ENCODE measurements at places on chromosomes 13 and 19. TPM values are rescaled to one million over a fixed set of nuclear protein-coding genes. Genes with fewer than 3 reads are reported as not detected.

- no peaks in the 10 kb centered on the region for H3K27me3 ChIP-seq
- no peak for DNase-seq
- H3K27ac ChIP-seq: no peak overlapping the region
- H3K36me3 ChIP-seq: no peaks in the 10 kb centered on the region
- H3K4me3 ChIP-seq: no peak overlapping the region
- H3K4me1 ChIP-seq: no peaks in the 10 kb centered on the region
Observed at GRCh38 chr13:92346046-92346445, 880.6 kb upstream of the GPC6 start.

DNA sequence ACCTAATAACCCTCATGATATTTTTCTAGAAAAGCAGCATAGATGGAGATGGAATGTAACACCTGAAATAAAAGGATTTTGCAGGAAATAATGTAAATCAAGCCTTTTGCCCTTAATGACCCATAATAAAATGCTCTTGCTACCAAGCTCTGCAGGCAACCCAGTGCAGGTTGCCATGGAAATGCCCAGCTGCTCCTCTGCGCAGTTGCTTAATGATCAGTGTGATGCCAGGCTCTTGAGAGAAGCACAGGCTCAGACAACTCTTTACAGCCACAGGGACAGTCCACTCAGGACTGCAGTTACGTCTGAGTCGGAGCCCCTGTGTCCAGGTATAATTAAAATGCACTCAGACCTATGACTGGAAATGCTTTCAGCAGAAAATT lies 165.5 kb downstream of the LACC1 start:
- peaks cover 24% of the 10 kb centered on the region for H3K27me3 ChIP-seq
- no peaks in the 10 kb centered on the region for H3K36me3 ChIP-seq
- no peak overlapping the region for H3K27ac ChIP-seq
- peaks cover 7% of the 10 kb centered on the region for H3K4me1 ChIP-seq

DNA sequence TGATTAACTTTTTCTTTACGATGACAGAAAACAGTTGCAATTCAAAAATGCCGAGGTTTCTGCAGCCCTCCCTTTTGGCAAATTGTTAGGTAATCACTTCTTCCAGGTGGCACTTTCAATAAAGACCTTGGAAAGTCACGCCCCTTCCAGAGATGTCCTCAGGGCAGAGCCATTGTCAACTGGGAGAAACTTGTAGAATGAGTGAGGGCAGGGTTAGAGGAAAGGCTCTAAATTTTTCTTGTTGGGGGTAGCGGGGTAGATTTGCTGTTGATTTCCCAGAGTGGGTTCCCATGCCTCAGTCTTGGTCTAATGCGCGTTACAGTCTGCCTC lies 421.1 kb downstream of the FGF9 start:
- peaks cover 6% of the 10 kb centered on the region for H3K4me1 ChIP-seq
- no peaks in the 10 kb centered on the region for H3K27me3 ChIP-seq
- peak overlapping the region; percentile 8 for H3K27ac ChIP-seq
- peaks cover 47% of the 10 kb centered on the region for H3K36me3 ChIP-seq
- DNase-seq: no peak

DNA sequence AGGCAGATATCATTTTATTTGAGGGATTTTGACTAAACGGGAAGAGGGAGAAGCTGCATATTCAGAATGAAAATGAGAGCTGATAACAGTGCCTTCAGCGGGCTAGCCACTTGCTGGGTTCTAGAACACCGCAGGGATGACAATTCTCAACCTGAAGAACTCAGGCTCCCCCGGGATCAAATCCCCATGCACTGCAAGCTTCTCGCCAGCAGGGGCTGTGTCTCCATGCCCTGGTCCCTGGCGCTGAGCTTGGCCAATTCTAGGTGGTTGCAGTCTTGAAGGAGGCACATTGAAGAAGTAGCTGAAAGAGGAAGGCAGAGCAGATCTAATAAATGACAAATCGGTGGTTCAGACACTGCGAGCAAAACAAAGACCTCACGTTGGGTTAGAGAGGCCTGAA lies 128.7 kb downstream of the UQCRFS1 start:
- H3K4me3 ChIP-seq: no peak overlapping the region

DNA sequence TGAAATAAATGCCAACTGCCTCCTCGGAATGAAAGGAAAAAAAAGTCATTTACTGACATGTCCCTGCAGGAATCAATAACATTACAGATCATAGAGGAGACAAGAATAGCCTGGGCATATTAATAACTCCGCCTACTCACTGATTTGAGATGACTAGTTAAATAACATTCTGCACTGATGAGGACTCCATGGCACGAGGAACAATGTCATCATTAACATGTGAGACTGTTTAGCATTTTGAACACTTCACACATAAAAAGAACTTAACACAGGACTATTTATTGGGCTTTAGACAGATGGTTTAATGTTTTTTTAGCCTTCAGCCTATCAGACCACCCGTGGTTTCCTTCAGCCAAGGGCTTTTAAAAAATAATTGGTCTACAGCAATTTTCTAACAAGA lies 170.1 kb downstream of the OLFM4 start:
- no peaks in the 10 kb centered on the region for H3K36me3 ChIP-seq
- H3K4me1 ChIP-seq: no peaks in the 10 kb centered on the region
- H3K27me3 ChIP-seq: peaks cover 24% of the 10 kb centered on the region

DNA sequence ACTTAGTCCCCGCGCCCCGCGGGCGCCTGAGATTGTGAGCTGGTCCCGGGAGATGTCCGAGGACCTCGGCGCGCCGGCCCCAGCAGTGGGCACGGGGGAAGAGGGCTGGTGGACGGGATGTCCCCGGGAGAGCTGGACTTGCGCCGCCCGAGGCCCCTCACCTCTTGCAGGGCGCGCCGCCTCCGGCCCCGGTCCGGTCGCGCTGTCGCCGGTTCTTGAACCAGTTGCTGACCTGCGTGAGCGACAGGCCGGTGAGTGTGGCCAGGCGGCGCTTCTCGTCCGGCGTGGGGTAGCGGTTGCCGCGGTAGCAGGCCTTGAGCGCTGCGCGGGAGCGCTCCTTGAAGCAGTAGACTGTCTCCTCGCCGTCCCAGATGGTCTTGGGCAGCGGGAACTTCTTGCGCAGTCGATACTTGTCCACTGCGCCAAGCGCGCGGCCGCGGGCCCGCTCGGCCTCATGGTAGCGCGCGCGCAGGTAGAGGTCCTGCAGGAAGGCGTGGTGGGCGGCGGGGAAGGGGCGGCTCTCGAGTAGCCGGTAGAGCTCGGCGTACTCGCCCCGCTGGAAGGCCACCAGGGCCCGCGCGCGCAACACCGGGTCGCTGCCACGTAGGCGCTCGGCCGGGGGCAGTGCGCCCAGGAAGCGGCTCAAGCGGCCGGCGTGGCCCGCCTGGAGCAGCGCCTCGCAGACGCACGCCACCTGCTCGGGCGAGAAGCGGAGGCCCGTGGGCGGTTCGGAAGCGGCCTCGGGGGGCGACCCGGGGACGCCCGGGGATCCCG lies 984 bp downstream of the SIX5 start:
- peaks cover 33% of the 10 kb centered on the region for H3K27me3 ChIP-seq
- peaks cover 12% of the 10 kb centered on the region for H3K4me1 ChIP-seq
- H3K4me3 ChIP-seq: peak overlapping the region; percentile 64
- DNase-seq: peak; percentile 57
- H3K27ac ChIP-seq: no peak overlapping the region

DNA sequence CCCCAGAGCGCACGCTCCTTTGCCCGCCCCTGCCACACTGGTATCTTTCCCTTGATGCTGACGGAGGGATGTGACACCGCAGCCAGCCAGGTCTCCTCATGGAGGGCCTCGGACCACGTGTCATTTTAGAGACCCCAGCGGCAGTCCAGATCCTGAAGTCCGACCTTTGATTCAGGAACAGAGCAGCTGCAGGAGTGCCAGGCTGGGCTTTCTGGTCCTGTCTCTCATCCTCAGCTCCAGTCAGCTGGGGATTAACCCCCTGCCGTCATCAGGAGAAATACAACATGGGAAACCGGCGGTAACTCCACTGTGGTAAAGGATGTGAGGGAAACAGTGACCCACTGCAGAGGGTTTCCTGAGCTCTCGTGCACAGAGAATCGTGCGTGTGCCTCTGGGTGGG lies 140.6 kb downstream of the SIPA1L3 start:
- peak overlapping the region; percentile 96 for H3K27ac ChIP-seq
- no peaks in the 10 kb centered on the region for H3K27me3 ChIP-seq
- peak overlapping the region; percentile 75 for H3K4me3 ChIP-seq
- H3K4me1 ChIP-seq: peaks cover 44% of the 10 kb centered on the region
- H3K36me3 ChIP-seq: no peaks in the 10 kb centered on the region

DNA sequence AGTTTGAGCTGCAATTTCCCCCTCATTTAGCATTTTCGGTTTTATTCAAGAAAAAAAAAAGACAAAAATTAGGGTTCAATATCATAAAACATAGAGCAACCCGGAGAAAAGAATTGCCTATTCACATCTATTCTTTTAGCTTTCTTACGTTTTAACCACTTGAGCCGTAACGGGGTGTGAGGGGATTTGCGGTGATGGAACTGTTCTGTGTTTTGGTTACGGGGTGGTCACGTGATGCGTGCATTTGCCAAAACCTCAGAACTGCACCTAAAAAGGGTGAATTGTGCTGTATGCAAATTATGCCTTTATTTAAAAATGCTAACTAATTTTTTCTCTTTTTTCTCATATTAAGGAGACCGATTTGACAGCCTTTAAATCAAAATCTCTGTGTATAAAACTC lies 22.1 kb downstream of the CLEC11A start:
- H3K27ac ChIP-seq: no peak overlapping the region
- no peak overlapping the region for H3K4me3 ChIP-seq
- no peaks in the 10 kb centered on the region for H3K4me1 ChIP-seq
- peaks cover 40% of the 10 kb centered on the region for H3K27me3 ChIP-seq
- DNase-seq: no peak

DNA sequence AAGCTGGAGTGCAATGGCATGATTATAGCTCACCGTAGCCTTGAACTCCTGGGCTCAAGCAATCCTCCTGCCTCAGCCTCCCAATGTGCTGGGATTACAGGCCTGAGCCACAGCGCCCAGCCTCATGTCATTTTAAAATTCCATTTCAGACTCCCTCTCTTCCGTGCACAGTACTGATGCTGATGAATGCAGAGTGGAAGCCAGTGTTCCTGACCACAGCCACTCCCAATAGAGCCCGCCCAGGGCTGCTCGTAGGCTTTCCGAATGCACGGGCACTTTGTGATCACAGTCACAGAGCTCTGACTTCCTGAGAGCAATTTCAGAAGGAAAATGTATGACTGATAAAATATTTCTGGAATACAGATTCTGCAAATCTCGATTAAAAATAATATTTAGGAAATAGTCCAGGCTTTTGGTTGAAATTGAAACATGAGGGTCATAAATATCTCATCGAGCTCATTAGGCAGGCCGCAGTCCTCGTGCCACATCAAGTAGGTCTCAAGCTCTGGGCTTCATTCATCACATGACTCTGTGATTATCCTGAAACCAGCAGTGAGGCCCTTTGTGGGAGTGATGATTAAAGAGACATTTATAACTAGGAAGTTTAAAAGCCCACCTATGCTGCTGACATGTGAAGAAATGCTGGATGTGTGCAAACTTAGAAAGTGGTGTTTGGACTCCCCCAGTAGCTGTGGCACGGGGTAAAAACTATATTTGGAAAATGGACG lies 38.9 kb upstream of the AMER2 start:
- no peak overlapping the region for H3K4me3 ChIP-seq
- H3K36me3 ChIP-seq: no peaks in the 10 kb centered on the region
- H3K27ac ChIP-seq: no peak overlapping the region
- H3K4me1 ChIP-seq: no peaks in the 10 kb centered on the region

GRCh38 chr13:54852831-54853230 lies 1824.2 kb downstream of the OLFM4 start:
- H3K36me3 ChIP-seq: peaks cover 1% of the 10 kb centered on the region
- no peak for DNase-seq
- no peak overlapping the region for H3K4me3 ChIP-seq

DNA sequence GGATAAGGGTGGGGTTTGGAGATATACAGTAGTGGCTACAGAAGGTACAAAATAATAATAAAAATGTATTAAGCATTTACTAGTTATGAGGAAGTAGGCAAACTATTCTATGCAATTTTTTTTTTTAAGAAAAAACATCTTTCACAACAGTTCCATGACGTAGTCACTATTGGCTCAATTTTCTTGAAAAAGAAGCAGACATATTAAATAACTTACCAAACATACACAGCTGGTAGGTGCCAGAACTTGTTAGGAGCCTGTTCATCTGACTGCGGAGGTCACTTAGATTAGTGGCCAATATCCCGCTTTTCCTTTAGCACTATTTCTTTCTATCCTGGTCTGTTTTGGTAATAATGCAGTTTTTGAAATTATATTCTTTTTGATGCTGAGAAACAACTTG lies 593.5 kb downstream of the KCTD12 start:
- H3K36me3 ChIP-seq: no peaks in the 10 kb centered on the region
- H3K4me1 ChIP-seq: no peaks in the 10 kb centered on the region
- H3K27ac ChIP-seq: no peak overlapping the region
- H3K27me3 ChIP-seq: no peaks in the 10 kb centered on the region
- no peak for DNase-seq

- no peak for DNase-seq
- H3K4me3 ChIP-seq: no peak overlapping the region
- peaks cover 3% of the 10 kb centered on the region for H3K27me3 ChIP-seq
- H3K4me1 ChIP-seq: no peaks in the 10 kb centered on the region
Observed at GRCh38 chr13:59728896-59729545, 434.7 kb downstream of the DIAPH3 start.

DNA sequence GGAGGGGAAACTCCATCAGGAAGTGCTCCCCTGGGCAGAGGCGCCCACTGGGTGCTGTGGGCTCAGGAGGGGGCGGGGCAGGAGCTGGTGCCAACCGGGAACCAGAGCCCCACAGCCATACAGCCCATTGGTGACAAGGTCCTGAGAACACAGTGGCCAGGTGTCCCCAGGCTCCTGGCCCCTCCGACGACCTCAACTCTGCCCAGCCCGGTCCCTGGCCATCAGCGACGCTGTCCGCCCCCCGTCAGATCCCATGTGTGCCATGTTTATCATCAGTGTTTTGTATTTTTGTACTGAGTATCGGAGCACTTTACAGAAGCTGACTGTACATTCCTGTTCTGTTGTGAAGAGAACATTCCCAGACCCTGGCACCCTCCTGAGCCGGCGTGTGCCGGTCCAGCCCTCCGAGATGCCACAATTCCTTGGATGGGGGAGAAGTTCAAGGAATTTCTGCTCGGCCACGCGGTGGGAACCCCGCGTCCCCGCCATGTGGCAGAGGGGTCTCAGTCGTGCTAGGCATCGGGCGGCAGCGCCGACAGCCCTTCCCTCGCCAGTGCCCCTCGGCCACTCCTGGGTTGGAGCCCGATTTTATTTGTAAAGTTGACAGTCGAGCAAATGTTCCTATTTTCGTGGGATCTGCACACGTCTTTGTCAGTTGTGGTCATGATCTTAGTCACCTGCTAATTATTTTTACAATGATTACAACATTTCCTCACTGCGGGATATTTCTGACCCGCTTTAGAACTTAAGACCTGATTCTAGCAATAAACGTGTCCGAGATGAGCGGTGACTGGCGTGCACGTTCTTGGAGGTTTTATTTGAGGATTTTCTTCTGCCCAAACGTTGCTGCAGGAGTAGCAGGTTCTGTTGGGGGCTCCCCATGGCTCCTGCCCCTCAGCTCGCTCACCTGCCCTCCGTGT lies 16.9 kb downstream of the PEX11G start:
- DNase-seq: no peak
- no peak overlapping the region for H3K4me3 ChIP-seq
- peaks cover 1% of the 10 kb centered on the region for H3K36me3 ChIP-seq
- H3K27ac ChIP-seq: no peak overlapping the region
- H3K27me3 ChIP-seq: no peaks in the 10 kb centered on the region

- H3K4me3 ChIP-seq: no peak overlapping the region
- H3K36me3 ChIP-seq: no peaks in the 10 kb centered on the region
- no peak overlapping the region for H3K27ac ChIP-seq
- H3K4me1 ChIP-seq: no peaks in the 10 kb centered on the region
- peaks cover 3% of the 10 kb centered on the region for H3K27me3 ChIP-seq
Observed at GRCh38 chr13:44834404-44834803, 154.9 kb downstream of the NUFIP1 start.

KIR3DL2 gene
- not detected for total RNA-seq

NLRP5 gene
- not detected for total RNA-seq

EPSTI1 gene
- 21.5 TPM for total RNA-seq
